Fibroblast of mammary gland (primary cell): ENCODE measurements at places on chromosomes 2 and 18.

DNA sequence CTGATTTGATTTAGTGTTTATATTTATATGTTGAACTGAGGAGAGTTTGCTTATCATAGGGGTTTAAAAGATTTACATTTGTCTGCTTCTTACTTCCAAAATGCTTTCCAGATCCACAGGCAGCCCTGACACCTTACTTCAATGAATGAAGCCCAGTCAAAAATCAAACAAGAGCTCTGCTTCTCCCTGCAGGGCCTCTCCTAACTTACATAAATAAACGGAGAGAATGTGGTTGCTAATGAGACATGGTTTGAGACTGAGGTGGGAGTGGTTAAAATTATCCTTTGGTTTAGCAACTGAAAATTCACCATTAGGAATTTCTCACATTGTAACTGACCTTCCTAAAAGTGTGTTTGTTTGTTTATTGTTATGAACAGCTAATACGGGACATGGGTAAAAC lies 612.3 kb upstream of the FANCL start:
- no peak for DNase-seq

DNA sequence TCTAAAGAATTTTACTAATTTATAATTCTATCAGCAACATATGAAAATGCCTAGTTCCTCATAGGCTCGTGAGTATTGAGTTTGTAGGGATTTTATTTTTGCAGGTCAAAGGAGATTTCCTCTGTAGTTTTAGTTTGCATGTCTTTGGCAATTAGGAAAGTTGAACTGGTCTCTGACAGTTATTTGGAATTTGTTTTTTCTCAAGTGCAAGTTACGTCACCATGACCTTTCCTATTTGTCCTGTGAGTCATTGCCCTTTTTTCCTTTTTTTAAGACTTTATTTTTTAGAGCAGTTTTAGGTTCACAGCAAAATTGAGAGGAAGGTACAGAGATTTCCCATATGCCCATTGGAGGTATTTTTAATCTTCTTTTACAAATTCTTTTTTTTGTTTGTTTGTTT lies 29.0 kb downstream of the RAMP1 start:
- peak; percentile 90 for DNase-seq

DNA sequence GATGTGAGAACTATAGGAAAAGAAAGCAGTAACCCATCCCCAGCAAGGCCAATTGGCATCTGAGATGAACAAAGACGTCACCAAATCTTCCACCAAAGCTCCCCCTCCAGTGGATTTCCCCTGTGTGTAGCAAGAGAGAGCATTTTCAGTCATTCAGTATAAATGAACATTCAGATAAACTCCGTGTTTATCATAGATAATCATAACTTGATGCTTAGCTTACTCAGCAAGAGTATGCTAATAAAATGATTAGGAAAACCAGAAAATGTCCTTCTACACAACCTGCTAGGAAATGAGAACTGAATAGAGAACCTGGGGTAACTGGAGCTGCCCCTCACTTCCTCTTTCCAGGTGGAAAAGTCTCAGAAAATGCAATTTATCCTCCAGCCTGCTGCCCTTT lies 198.0 kb upstream of the CCDC150 start:
- no peak for DNase-seq

DNA sequence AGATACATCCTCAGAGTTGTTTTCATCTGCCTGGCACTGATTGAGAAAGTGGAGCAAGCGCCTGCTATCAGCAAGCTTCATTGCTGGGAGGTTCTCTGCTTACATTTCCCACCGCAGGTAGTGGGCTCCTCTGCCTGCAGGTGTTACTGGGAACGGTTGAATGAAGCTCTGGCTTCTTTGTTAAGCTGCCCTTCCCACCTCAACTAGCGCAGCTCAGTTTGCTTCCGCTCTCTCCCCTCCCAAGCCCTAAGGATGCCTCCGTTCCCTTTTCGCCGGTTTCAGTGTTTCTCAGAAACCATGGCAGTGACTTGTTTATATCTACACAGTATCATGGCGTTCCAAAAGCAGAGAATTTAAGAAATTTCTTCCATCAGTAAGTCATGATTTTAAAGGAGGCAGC lies 72.2 kb upstream of the B3GNT7 start:
- no peak for DNase-seq

DNA sequence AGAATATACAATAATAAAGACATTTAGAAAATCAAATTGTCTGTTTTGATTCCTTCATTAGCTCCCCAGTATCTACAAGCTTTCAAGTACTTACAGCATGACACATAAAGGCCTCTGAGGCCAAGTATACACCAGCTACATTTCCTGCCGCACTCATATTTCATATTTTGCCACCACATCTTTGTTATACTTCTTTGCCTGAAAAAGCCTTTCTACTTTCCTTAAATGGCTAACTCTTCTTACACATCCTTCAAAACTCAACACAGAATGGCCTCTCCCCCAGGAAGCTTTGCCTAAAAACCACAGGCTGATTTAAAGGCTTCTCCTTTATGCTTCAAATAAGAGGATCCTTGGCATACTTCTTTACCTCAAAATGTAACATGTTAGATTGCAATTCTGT lies 4.5 kb downstream of the STK17B start:
- peak; percentile 67 for DNase-seq

GRCh38 chr2:217650716-217651360 lies 352.0 kb downstream of the TNS1 start:
- DNase-seq = peak; percentile 68

DNA sequence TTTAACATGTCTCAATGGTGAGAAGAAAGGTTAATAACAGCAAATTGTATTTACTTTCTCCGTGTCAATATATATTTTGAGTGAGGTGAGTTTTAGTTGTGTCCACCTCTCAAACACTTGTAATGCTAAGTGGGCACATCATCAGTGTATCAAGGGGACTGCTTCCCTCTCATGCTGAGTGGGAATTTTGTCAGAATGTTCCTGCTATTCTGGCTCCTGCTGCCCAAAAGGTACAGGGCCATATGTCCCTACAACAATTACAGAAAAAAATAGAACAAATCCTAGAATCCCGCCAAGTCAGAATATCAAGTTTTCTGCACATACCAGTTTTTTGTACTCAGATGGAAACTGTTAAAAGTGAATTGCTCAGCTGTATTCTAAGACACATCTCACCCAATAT lies 5.4 kb upstream of the CERKL start:
- no peak for DNase-seq

GRCh38 chr2:135299658-135300244 lies 231.3 kb downstream of the ZRANB3 start:
- peak; percentile 26 for DNase-seq

DNA sequence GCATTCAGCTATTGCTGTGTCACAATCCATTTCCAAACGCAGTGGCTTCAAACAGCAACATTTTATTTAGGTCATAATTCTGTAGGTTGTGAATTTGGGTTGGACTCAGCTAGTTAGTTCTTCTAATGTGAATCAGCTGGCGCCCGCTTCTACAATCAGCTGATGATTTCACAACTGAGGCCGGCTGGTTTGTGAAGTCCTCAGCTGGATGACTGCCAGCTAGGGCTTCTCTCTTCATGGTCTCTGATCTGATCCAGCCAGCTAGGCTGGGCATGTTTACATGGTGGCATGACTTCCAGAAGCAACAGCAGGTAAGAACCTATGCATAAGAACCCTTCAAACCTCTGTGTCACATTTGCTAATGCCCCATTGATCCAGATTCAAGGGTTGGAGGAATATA lies 172.0 kb downstream of the SLC4A10 start:
- DNase-seq = peak; percentile 63

GRCh38 chr2:232448304-232448690 lies 7.7 kb upstream of the ALPI start:
- no peak for DNase-seq

DNA sequence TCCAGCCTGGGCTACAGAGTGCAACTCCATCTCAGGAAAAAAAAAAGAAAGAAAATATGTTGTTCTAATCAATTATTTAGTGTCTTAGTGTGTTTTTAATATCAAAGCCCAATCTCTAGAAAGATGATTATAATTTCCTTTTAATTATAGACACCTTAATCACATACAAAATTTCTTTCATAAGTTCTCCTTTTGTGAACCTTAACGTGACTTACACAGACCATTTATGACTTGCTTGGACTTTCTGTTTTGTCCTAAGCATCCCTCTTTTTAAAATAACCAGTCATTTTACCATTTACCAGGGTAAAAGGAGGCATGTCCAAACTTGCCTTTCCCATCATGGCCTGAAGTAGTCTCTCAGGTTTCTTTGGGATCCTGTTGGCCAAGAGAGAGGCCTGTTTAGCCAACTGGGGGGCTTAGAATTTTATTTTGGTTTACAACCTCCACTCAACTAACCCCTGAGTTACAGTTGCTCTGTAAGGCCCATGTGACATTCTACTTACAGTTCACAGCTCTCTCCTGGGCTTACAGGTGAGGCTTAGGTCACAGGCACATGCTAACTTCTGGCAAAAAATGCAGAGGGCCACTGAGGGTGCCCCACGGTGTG lies 23.9 kb upstream of the GPR155 start:
- peak; percentile 54 for DNase-seq

DNA sequence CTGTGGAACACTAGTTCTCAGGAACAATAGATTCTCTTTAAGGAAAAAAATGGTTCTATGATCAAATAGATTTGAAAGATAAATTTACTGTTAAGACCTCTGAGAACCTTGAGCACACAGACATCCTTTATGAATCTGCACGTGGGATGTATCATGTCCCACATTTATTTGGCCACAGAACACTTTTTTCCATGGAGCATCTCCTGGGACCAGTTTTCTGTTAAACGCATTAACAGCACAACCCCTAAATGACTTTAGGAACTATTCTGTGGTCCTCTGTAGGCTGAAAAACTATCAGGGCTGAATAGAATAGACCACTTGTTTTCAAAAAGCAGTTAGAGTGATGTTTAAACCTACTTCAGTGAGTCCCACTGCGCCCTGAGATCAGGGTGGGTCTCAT lies 132.2 kb upstream of the PID1 start:
- DNase-seq = no peak

GRCh38 chr2:206423147-206423546 lies 20.2 kb upstream of the ADAM23 start:
- DNase-seq = peak; percentile 13

DNA sequence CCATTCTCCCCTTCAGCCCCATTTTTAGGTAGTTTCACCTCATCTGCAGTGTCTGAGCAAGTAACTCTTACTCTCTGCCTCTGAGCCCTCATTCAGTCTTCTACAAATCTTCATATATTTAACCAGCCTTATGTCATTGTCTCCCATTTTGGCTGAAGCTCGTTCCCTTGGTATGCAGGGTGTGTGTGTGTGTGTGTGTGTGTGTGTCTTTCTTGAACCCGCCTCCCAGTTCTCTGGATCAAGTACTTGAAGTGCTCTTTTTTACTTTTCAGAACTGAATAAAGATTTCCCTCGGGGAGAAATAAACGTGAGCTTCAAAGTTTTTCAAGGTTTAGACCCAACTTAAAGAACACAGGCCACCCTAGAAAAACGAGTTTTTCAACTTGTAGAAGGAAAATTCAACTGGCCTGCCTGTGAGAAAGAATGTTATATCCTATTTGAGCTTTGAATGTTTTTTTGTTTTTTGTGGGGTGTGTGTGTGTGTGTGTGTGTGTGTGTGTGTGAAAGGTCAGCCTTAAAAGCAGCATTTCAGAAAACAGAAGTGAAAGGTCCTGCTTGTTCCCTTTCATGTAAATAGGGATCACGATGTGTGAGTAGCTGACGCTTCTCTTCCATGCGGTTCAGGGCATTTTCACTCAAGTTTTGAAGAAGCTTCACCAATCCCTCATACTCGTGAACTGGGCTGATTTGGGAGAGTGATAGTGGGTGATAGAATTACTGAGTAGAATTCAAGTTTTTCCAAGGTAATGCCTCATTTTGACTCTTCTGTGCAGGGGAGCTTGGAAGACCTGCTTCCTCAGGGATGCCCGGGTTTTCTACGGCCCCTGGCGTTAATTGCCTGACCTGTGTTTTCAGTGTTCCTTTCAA lies 50.6 kb upstream of the EML6 start:
- peak; percentile 35 for DNase-seq

- DNase-seq = no peak
Measured at GRCh38 chr18:77133835-77134496, 1.4 kb upstream of the MBP start.

- no peak for DNase-seq
Measured at GRCh38 chr2:218726004-218726574, 15.5 kb downstream of the TTLL4 start.

DNA sequence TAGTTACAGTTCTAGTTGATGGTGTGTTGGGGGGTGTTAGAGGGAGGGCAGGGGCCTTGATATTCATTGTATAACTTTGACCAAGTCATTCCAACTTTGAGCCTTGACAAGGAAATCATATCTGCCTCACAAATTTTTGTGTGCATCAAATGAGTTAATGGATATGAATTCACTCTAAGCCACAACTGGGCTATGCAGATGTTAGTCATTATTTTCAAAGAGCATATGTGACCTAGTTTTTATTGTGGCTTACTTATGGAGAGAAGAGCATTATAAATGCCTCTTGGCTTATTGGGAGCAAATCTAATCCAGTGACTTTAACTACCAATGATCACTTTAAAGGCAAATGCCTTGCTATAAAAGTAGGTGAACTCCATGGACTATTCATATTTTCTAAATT lies 250.2 kb downstream of the LPIN1 start:
- peak; percentile 78 for DNase-seq

GRCh38 chr2:176477336-176477735 lies 208.1 kb downstream of the MTX2 start:
- DNase-seq = no peak
